Head of caudate nucleus (tissue), 42 donors: ENCODE measurements at places on chromosomes 12 and 14.

GRCh38 chr14:86654558-86655184, 1124.7 kb downstream of the FLRT2 start:
- peak; percentile 28 for DNase-seq

DNA sequence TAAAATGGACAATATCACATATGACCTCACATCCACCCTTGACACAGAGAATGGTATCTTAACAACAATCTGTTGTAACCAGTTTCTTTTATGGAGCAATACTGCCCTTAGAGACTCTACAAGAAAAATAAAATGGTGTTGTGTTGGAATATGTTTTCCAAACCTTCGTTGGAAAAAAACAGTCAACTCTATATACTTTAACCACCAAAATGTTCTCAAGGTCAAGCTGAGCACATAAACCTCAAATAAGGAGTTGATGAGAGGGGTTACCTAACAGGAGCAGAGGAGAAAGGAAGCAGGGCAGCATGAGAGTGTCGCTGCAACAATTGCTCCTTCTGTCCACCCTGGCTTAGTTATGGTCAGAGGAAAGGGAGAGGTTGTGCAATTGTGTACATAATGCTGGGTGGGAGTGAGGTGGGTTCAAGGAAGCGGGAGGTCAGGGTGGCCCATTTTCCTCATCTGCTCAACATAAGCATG, 179.2 kb upstream of the BMP4 start:
- no peak for DNase-seq

GRCh38 chr12:44331269-44331668, 495.4 kb downstream of the TMEM117 start:
- DNase-seq = no peak

- DNase-seq = no peak
These were observed 15.7 kb downstream of the SGPP1 start for GRCh38 chr14:63712123-63712522.

GRCh38 chr12:823028-823698, 70.8 kb downstream of the WNK1 start:
- DNase-seq = no peak

GRCh38 chr12:5796171-5796958, 148.7 kb downstream of the ANO2 start:
- no peak for DNase-seq

GRCh38 chr14:95705518-95705917, 8.4 kb downstream of the TCL1A start:
- DNase-seq = no peak

DNA sequence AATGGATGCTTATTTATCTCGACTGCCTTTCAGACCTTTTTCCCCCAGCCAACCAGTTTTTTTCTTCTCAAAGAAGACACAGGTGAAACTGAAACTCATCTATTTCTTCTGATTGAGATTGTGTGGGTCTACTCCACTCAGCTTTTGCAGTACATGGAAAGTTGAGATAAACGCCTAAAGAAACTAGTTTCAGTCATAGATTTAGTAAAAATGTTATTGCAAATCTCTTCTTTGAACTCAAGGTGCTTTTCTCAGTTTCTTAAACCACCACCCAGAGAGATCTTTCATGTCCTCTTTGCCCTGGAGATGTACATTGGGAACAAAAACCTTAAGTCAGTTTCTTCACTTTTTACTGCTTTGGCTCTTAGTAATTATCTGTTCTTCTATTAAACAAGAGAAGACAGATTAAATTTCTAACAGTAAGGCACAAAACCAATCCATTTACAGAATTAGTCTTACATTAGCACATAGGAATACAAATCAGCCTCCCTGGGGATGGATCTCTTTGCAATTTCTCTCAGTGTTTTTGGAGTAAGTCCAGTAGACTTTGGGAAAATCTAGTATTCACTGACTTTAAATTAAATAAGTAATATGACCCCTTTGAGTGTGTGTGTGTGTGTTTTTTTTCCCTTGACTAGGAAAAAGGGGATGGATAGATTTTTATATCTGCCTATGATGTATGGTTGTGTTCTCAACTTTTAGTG, 11.6 kb downstream of the FBXW8 start:
- no peak for DNase-seq

DNA sequence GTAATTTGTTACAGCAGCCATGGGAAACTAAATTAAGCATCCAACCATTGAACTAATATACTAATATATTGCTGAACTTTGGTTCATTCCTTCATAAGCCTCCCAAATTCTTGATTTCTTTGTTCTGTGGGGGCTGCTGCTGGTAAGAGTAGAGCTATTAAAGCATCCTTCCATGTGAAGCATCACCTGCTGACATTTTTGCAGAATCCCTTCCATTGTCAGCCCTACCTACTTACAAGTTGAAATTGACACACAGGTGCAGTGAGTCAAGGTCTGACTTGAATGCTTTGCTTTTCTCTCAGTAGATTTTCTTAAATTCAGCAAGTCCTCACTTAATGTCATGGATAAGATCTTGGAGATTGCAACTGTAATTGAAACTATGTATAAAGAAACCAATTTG, 474.4 kb downstream of the APAF1 start:
- peak; percentile 83 for DNase-seq

DNA sequence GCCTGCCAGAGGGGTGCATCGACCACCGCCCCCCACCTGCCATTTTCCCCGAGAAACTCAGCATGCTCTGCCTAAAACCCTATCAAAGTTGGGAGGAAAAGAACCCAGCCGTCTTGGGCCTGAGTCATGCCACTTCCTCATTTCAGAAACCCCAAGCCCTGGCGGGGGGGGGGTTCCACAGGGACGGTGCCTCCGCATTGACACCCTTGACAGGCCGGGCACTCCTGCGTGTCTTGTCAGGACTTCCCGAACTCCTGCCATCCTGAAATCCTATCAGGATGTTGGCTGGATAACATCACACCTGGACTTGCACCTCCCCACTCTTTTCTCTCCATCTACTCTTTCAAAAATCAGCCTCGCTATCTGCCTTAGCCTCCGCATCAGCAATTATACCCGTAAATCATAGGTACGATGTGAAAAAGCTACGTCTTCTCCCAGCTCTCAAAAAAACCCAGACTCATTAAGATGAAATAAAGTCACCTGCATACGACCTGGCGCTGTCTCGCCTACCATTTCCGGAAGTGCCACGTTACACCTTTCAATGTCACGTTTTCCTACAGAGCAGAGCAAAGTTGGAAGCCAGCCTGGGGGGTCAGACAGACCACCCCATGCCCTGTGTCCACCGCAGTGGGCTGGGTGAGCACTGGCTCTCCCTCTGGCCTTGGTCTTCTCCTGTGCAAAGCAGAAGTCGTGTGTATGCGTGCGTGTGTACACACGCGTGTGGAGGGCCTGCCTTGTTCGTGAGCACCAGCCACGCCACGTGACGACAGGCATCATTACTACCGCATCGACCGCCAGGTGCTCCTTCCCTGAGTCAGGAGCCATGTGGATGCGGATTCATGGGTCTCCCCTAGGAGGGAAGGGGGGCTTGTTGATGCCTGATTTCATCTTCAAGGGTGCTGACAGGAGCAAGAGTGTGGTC, 96.7 kb downstream of the RFLNA start:
- no peak for DNase-seq

GRCh38 chr14:29311983-29312382, 545.4 kb downstream of the FOXG1 start:
- DNase-seq = no peak

DNA sequence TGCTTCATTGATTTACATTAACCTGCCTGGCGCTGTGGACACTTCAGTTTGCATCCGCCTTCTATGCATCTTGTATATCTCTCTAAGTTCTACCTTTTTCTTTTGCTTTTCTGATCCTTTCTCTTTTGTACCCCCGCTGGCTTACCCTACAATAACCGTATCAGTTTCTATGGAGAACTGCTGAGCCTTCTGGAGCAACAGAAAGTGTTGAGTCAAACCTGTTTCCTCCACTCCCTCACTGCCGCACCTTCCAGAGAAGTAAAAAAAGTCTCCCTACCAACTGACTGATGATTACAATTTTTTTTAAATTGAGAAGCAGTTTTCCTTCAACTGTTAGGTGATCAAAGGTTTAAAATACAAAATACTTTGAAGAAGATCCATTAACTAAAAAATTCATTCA, 17.4 kb downstream of the EXD2 start:
- DNase-seq = no peak

DNA sequence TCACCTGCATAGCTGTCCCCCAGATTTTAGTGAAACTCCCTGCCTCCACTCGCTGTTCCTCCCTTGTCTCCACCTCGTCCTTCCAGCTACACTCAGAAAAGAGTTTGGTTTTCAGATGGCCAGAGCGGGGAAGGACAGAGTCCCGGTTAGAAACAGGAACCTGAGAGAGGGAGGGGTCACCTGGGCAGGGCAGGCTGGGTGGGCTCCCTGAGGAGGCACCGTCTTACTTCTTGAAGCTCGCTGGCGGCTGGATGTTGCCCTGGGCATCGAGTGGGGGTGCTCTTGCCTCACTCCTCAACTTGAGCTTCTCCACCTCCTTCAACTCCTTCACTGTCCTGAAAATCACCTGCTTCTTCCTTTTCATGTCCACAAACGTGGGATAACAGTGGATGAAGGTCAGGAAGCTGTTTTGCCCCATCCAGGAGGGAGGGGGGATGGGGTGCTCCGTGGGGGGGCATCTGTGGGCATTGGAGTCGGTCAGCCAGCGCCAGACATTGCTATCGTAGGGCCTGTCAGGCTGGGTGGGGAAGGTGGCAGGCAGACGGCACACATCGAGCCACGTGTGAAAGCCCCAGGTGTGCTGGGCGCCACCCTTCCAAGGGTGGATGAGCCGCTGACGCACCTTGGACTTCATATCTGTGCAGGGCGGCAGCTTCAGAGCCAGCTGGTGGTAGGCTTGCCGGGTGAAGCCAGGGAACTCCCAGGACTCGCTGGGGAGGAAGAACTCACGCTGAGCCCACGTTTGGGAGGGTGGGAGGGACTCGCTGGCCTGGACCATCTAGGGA, 2.0 kb downstream of the TEX52 start:
- no peak for DNase-seq

DNA sequence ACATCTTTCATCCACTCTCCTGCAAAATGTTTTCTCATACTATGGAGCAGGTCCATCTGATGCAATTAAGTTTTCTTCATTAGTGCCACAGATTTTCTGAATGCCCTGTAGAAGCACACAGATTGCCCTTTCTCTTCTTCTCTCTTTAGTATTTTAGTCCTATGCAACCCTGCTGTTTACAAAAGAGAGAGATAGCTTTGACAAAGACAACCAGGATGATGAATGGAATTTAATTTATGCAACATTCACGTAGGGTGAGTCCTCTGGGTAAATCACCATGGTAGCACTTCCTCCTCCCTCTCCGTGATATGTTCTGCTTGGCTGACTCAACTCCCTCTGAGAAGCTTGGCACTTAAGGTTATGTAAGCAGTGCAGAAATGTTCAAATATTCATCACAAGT, 400.9 kb upstream of the PDE3A start:
- no peak for DNase-seq

DNA sequence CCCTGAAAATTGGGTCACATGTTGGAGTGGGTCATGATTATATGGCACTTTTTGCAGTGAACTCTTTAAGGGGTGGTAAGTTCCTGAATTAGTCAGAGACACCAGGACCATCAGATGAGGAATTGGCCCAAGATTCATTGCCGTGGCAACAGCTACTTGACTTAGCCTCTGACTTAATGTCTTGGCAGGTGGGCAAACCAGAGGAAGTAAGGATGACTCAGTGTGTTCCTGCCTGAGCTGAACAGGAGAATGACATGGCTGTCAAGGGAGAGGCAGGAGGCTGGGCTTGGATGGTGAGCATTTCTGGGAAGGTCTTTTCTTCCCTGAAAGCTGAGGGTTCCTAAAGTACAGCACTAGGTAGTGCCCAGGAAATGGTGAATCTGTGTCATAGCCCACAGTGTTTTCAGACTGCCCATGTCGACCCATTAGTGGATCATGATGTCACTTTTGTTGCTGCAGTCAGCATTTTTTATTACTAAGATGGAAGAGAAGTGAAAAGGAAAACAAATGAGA, 170.1 kb upstream of the PWP1 start:
- DNase-seq = no peak

DNA sequence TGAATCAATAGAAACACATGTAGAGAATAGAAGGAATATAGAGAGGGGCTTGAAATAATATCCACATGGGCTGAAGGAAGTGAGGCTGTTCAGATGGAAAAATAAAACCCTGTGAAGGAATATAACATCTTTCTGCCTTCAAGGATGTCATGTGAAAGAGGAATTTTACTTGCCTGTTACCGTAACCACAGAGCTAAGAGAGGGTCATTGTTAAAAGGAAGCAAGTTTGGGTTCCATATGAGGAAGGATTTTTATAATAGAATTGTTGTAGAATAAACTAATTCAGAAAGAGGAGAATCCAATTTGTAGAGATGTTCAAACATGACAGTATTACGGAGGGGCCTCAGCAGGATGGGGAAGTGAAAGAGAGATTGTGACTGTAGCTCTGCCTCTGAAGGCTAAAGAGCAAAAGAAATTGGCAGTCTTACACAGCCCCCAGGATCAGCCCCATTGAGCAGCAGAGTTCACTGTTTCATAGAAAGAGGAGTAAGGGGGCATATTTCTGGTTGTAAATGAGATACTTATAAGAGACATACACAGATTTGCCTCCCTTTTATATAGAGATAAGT, 41.8 kb upstream of the PTPRR start:
- no peak for DNase-seq

DNA sequence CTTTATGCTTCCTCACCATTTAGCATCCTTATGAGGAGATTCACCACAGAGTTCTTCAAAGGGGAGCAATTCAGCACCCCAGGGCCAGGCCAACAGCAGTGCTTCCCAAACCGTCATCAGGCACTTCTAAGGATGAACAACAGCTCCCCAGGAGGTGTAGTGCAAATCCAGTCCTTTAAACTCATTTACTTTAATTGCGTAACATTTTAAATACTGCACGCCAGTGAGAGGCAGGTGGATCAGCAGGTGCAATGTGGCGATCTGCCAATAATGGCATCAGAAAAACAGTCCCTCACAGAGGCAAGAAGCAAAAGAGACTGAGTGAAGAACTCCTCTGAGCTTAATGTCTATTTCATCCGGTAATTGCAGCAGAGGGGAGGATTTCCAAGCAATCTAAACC, 770.9 kb upstream of the FOXG1 start:
- no peak for DNase-seq

- no peak for DNase-seq
These were observed 2.7 kb upstream of the GALC start for GRCh38 chr14:87995500-87996290.

DNA sequence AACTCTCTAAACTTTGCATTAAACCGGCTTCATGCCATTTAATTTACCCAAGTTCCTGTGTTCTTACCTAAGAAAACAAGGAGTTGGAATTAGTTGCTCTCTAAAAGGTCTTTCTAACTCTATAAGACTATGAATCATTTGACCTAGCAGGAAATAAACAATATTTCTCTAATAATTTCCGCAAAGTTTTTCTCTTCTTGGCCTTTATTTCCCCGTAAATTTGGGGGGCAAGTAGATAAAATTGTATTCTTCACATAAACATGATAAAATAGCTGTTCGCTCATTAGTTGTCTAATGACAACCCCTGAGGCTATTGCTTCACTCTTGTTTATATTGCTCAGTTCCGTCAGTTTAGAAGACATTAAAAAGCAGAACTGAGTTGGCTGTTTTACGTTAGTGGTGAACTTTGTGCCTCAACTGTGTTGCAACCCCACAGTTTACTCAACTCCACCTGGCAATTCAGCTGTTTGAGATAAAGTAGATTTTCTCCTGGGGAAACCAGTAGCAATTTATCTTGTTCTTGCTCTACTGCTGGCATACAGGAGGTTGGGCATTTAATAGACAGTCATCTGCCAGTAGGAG, 74.7 kb downstream of the BTG1 start:
- DNase-seq = no peak

GRCh38 chr12:54053003-54053750, 458 bp upstream of the HOXC4 start:
- DNase-seq = no peak

- DNase-seq = no peak
These were observed 2.3 kb upstream of the RNU7-1 start for GRCh38 chr12:6941267-6941666.

- DNase-seq = no peak
These were observed 867.2 kb downstream of the BCL11B start for GRCh38 chr14:98404811-98405210.
